Fibroblast of the aortic adventitia (primary cell): ENCODE measurements at places on chromosomes 16 and 17.

DNA sequence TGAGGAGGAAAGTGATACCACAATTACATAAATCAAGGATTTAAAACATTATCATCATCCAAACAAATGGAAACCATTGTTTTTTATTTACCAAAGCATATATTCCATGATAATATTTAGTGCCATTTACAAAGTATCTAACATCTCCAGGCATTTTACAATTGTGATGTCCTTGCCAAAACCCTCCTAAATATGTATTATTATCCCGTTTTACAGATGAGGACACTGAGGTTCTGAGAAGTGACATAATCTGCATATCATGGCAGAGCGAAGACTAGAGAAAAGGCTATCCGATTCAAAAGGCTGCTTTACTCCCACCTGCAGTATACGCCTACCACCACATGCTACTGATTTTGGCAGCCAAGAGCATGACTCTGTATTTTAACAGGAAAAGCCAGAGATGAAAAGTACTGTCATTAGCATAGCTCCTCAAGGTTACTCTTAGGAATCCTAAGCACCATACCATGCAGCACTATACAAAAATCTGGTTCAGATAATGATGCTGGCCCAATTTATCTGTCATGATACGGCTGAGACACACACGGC lies 301.4 kb downstream of the CA10 start:
- DNase-seq = no peak

DNA sequence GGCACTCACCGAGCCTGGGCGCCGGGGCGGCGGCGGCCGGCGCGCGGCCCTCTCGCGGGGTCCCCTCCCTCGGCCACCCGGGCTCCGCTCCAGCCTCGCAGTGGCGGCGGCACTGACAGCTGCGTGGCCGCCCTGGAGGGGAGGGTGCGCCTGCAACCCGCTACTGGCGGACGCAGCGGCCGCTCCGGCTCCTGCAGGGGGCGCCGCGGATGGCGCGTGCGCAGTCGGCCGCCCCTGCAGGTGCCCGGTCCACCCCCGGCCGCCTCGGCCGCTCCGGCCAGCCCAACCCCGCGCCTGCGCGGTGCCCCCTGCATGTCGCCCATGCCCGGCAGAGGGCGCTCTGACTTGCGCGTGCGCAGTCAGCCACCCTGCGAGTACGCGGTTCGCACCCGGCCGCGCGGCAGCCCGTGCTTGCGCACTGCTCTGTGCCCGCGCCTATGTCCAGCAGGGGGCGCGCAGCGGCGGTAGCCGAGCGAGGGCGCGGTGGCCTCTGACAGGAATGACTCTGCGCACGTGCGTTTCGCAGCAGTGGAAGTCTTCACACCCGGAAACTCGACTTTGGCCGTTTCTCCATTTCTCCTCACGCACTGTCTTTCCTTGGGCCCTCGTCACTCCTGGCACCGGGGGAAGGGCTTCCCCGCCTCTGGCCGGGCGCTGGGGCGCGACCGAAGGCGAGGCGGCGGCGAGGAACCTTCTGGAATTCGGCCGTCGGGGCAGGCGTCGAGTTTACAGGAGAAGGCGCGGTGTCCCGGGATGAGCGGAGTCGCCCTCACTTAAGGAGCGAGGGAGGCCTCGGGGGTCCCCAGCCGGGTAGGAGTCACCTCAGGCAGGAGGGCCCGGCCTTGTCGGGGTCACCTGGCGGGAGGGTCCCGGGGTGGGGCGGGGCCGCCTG lies at the start of gene ABCA3:
ABCA3 (minus strand) TSS at position 165 of the 892 bp plus-strand sequence. CDS start 14,262 bp downstream, outside the sequence.
- DNase-seq = peak; percentile 87

DNA sequence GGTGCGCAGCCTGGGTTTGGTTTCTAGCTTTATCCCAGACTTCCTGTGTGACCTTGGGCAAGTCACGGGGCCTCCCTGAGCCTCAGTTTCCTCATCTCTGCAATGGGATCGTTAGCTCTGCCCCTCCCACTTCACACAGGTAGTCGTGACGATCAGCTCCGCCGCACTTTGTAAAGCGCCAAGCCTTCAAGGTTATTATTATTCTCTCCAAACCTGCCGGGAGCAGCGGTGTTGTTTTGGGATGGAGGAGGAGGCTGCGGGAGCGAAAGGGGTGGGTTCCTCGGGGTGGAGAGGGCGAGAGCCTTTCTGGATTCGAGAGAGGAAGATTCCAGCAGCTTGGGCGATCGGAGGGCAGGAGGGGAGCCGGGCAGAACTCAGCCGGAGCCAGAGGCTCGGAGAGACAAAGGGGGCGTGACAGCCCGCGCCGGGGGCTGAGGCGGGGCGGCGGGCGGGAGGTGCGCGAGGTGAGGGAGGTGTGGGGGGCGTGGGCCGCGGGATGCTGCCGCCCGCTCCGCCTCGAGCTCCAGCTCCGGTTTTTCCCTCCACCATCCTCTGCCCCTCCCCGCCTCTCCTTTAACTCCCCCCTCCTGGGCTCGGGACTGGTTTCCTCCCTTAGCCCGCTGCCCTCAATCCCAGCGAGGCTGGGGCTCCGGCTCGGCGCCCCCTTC lies at the start of gene EFNB3:
EFNB3 (plus strand) TSS at position 602 of the 668 bp plus-strand sequence. CDS start 397 bp downstream, outside the sequence.
- peak; percentile 36 for DNase-seq

DNA sequence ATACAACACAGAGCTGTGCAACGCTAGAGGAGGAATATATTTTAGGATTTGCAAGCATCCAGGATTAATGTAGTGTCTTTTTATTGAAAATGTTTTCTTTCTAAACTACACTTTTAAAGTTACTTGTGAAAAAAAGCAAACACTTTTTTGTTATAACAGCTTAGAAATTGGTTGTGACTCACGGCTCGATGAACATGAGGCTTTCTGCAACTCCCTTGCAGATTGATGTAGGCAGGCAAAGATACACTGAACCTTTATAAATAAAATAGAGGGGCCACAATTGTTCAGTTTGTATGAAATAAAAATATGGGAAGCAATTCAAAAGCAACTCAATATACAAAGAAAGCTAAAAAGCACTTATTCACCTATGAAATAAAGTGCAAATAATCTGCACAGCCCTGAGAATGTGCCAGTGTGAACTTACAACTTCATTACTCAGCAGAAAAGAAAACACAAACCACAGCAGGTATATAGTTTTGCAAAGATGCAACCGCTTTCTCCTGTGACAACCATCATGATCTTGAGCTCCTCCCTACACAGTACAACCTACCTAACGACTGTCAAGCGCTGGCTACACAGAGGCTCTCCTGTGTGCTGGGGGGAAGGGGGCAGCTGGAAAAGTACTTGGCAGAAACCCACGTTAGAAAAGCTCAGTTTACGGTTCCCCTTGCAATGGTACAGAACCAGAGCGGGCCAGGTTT lies 948 bp downstream of the LUC7L start:
- DNase-seq = no peak

DNA sequence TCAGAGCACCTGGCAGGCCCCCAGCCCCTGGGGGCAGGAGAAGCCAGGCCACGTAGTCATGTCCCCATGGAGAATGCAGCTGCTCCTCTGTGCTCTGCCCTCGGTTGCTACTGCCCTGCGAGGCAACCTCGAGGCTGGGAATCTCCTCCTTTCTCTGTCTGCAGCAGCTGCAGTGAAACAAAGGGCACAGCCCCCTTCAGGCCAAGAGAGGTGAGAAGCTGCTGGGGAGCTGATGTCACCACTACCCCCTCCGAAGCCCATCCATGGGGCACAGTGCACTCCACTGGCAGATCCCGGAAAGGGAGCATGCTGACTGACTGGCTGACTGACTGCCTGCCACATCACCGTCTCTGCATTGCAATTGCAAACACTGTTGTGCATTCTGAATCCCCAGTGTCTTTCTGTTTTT lies 103.7 kb downstream of the GRIN2A start:
- DNase-seq = no peak
